ENCODE measurements at places on chromosomes 12 and 14.

GRCh38 chr12:64666054-64666914, 56.0 kb downstream of the RASSF3 start:
- no peak for DNase-seq

- no peak for DNase-seq
Measured at GRCh38 chr12:91913651-91914050, 232.0 kb downstream of the BTG1 start.

GRCh38 chr14:74064426-74064825, 19.8 kb downstream of the ALDH6A1 start:
- DNase-seq = no peak

- no peak for DNase-seq
Measured at GRCh38 chr12:122040579-122041386, 19.1 kb downstream of the BCL7A start.

DNA sequence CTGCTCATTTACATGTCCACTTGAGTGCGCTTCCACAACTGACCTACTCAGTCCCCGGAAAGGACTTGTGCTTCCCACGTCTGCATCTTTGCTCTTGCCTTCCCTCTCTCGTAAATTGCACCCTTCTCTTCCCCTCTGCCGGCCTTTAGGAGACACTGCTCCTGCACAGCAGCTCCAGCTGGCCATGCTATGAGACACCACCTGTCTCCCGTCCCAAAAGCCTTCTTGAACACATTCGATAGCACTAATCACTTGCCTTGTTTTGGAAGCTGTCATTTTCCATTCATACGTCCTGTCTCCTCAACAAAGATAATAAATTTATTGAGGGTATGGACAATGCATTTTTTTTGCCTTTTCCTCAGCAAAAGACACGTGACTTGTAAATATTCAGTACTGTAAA, 15.7 kb upstream of the KCNA1 start:
- DNase-seq = no peak
